H4 (cell line): ENCODE measurements at places on chromosomes 7 and 10. TPM values are rescaled to one million over a fixed set of nuclear protein-coding genes. Genes with fewer than 3 reads are reported as not detected.
A peak's percentile ranks its signal among the peaks of the same experiment; 100 is the strongest.

DNA sequence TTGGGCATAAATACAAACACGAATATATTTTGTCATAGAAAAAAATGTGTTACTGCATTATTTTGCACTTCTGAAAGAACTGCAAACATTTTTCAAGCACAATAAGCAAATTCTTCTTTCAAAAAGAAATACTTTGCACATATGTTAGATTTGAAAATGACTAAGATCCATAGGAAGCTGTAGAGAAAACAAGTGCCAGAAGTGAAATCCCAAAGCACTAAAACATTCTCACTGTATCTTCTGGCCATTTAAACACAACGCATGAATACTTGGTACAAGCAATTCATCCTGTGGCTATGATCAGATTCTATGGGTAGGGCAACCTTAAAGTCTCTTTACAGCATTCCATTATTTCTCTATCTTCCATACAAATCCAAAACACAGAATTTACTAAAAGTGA, 225.4 kb upstream of the IMMP2L start:
- no peak for DNase-seq

DNA sequence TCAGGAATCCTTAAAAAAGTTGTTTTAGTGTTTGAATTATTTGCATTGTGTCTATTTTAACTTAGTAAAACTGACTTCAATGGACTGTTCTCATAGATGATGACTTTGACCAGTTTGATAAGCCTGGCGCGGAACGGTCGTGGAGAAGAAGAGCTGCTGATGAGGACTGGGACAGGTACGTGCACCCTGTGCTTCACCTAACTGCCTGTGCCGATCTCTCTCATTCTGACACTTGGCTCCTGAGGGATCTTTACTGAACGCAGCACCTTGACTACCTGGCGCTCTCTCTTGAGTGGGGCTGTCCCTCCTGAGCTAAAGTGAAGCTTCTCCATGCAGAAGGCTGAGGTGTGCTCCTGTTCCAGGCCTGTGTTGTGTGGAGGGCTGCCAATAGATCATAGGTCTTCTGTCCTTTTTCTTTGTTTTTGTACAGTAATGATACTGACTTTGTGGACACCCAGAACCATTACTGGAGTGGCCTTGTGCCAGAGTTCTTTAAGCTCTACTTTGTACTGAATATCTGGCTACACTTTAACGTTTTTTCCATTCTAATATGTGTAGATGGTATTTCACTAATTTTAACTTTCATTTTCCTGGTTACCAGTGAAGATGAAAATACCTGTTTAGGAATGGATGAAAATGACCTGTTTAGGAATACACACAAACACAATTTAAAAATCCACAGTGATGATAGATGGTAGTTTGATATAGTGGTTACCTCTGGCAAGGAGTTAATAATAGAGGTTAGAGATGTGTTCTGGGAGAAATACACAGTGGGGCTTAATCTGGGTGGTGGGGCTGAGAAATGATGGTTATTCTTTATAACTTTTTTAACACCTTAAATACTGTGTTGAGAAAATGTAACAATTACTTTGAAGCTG, 20.9 kb downstream of the RBM33 start:
- no peak for DNase-seq

- DNase-seq: no peak
Observed at GRCh38 chr7:132614428-132615318, 38.4 kb upstream of the PLXNA4 start.

GRCh38 chr7:133623721-133624120, 370.8 kb downstream of the EXOC4 start:
- DNase-seq: no peak

- DNase-seq: no peak
Observed at GRCh38 chr10:98577578-98577977, 130.8 kb upstream of the HPS1 start.

CTAGE8 gene
- total RNA-seq: 0.16 and 0.17 TPM in 2 replicates

- DNase-seq: peak; percentile 26
Observed at GRCh38 chr10:27558612-27559020, 54.5 kb downstream of the RAB18 start.

- no peak for DNase-seq
Observed at GRCh38 chr7:7953806-7954205, 14.8 kb upstream of the GLCCI1 start.

DNA sequence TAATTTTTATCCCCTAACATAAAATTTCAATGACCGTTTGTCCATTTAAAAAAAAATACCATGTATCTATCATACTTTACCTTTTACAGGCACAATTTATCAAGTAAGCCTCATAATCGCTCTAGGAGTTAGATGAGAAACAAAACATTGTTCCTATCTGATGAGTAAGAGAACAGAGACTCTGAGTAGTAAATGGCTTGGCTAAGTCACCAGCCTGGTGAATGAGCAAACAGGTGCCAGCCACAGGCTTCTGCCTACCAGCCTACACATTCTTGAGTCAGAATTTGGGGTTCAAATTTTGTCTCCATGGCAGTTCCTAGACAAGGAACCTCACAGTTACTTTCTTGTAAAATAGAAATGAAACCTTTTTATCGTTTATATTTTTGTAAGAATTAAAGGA, 235.4 kb downstream of the HGF start:
- DNase-seq: no peak
